ENCODE measurements at places on chromosomes 6 and 20.

GRCh38 chr6:2641044-2641725, 109.5 kb downstream of the MYLK4 start:
- DNase-seq = no peak

- DNase-seq = no peak
Measured at GRCh38 chr20:18985551-18985950, 172.0 kb downstream of the SCP2D1 start.

- DNase-seq = no peak
Measured at GRCh38 chr20:53935344-53936084, 134.9 kb downstream of the BCAS1 start.

- no peak for DNase-seq
Measured at GRCh38 chr6:45417436-45417835, 39.7 kb upstream of the SUPT3H start.

DNA sequence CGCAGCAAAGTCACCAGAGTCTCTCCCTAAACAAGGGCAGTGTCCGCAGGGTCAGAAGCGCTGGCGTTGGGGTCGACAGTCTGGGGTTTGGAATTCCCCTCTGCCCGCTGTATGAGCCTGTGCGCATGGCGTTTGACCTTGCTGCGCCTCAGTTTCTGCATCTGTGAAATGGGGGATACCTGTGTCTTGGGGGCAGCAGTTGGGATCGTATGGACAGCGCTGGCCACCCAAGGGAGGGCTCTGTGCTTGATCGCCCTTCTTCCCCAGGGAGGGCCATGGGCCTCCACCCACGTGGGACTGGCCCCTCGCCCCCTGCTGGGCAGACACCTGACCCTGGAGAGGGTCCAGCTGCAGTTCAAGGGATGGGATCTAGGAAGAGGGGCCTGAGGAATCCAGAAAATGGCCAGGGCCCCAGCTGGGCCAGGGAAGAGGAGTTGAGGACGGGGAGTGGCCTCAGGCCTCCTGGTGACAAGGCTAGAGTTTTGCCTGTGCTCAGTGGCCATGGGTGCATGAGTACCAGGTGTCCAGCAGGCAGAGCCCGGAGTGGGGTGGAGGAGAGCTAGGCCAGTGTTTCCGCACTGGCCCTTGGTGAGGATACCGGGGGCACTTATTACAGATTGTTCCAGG, 26.4 kb upstream of the PHACTR3 start:
- no peak for DNase-seq

DNA sequence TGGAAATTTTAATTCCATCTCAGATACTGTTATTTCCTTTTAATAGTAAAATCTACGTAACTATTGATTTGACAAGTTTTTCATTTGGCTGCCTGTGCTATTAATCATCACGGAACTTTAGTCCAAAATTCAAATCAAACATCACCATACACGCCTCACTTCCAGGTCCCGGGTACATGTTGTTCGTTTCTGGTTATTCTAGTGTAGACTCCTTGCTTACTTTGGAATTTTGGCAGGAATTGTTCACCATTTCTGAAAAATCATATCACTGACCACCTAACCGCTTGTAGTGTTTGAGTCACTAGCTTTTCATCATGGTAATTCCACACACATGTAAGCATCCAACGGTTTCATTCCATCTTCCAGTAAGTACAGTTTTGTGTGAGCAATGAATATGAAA, 98.0 kb upstream of the NHSL1 start:
- DNase-seq = no peak

Measured in stimulated activated CD4-positive, alpha-beta T cell treated with anti-CD3 and anti-CD28 coated beads, TNF-alpha, amount 100 ng/mL, for 1 hour (primary cell).